Kidney (tissue), 22 donors: ENCODE measurements at places on chromosomes 4 and X.

GRCh38 chrX:70500826-70501225 lies 56.2 kb downstream of the DLG3 start:
- DNase-seq: no peak

DNA sequence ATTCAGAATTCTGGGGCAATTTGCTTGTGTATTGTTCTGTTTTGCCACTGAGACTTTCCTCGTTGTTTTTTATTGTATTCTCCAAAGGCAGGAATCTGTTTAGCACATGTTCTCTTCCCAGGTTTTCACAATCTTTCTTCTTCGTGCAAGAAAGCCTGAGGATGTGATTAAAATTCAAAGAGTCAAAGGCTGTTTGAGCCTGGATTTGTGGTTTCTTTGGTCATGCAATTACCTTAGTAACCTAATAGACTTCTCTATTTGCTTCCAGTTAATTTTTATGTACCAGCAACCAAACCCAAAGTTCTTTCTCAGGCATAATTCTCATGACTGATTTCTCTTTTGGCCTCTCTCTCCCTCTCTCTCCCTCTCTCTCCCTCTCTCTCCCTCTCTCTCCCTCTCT lies 1420.1 kb upstream of the TENM3 start:
- DNase-seq: no peak

- DNase-seq: no peak
Observed at GRCh38 chrX:125322431-125322830, 2.8 kb downstream of the TEX13C start.

GRCh38 chr4:127634181-127634580 lies 1.4 kb downstream of the INTU start:
- no peak for DNase-seq

DNA sequence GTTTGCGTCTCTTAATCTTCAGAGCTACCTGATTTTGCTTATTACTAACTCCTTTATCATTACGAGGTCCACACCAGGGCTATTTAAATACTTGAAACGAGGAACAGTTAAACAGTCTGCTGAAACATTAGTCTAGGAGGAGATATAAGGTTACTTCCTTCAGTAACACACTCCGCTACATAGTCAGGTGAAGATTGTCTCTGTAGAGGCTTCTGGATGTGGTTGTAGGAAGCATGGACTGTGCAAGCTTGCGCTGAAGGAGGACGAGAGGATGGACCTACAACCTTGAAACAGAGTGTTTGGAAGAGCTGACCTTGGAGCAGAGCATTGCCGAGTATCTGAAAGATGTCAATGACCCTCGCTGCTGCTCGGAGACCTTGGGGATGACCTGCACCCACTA lies at the start of gene CLRN2:
Gene CLRN2, plus strand, starts transcription at position 301 of the 400 bp plus-strand sequence. CDS start 102 bp downstream, outside the sequence.
- no peak for DNase-seq

- DNase-seq: no peak
Observed at GRCh38 chrX:148658115-148658730, 157.8 kb downstream of the AFF2 start.

GRCh38 chrX:46838974-46839480 lies 2.2 kb downstream of the RP2 start:
- no peak for DNase-seq

- no peak for DNase-seq
Observed at GRCh38 chr4:21001490-21001889, 301.2 kb downstream of the PACRGL start.
